ENCODE measurements at places on chromosomes 7 and 10. TPM values are rescaled to one million over a fixed set of nuclear protein-coding genes. Genes with fewer than 3 reads are reported as not detected.

PDGFA gene
- total RNA-seq = 38.1 TPM

SUGCT gene
- total RNA-seq = 17.1 TPM

COBL gene
- 1.1 TPM for total RNA-seq

CYP26C1 gene
- total RNA-seq = 0.24 TPM

STEAP1B gene
- total RNA-seq = 7.0 TPM

PDE6C gene
- total RNA-seq = not detected

GDF2 gene
- total RNA-seq = not detected

METTL27 gene
- total RNA-seq = not detected

ZNF467 gene
- total RNA-seq = 1.2 TPM

ANKRD30A gene
- total RNA-seq = not detected

MLXIPL gene
- total RNA-seq = not detected

LRRN3 gene
- total RNA-seq = under 0.01 TPM

CUEDC2 gene
- total RNA-seq = 39.2 TPM

AOAH gene
- not detected for total RNA-seq

SSC4D gene
- total RNA-seq = 5.3 TPM

CLCN1 gene
- total RNA-seq = not detected

LRRD1 gene
- total RNA-seq = not detected

All from tracheal epithelial cell (primary cell).